ENCODE measurements at places on chromosomes 16 and 17. TPM values are rescaled to one million over a fixed set of nuclear protein-coding genes. Genes with fewer than 3 reads are reported as not detected.

DNA sequence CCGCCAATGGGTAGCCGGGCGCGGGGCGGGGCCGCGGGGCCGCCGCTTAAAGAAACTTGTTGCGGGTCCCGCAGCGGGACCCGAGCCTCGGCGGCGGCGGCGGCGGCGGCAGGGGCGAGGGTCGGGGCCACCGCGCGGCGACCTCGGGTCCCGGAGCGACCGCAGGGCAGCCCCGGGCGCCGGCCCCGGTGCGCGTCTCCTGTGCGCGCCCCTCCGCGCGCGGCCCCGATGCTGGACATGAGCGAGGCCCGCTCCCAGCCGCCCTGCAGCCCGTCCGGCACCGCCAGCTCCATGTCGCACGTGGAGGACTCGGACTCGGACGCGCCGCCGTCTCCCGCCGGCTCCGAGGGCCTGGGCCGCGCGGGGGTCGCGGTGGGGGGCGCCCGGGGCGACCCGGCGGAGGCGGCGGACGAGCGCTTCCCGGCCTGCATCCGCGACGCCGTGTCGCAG lies at the start of gene SOX8:
Gene SOX8, plus strand, starts transcription at position 76 of the 450 bp plus-strand sequence. Its CDS starts 153 bp downstream, at position 229.
- no peak for DNase-seq

GRCh38 chr16:46848768-46849764 lies 18.1 kb upstream of the C16orf87 start:
- DNase-seq = peak; percentile 42

DNA sequence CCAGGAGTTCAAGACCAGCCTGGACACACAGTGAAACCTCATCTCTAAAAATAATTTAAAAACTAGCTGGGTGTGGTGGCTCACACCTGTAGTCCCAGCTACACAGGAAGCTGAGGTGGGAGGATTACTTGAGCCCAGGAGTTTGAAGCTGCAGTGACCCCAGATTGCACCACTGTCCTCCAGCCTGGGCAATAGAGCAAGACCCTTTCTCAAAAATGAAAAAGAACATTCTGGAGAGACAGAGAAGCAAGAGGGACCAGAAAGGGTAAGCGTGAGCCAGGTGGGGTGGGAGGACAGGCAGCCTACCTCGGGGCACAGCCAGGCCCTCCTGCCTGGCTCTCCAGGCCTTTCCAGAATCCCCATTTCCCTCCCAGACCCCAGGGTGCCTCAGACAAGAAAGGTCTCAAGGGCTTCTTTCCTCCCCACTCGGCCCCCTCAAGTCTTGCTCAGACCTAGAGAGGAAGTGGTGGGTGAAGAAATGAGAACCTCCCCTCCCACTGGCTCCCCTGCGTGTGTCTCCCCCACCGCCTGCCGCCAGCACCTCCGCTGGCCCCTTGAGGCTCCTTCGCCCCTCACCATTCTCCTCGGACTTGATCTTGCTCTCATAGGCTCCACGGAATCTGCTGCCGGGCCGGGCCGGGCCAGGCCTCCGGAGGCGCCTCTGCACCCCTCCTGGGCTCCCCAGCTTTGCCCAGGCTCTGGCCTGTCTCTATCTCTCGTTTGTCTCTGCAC lies 503 bp downstream of the C16orf54 start:
- DNase-seq = no peak

- DNase-seq = no peak
These were observed 10.3 kb upstream of the RMI2 start for GRCh38 chr16:11334831-11335404.

Gene GCGR
- 0.40 TPM for total RNA-seq

Measured in esophagus muscularis mucosa (tissue), 4 donors.